ENCODE measurements at places on chromosomes 2 and 18. TPM values are rescaled to one million over a fixed set of nuclear protein-coding genes. Genes with fewer than 3 reads are reported as not detected.

Gene BMP10
- not detected for total RNA-seq

Gene SCN3A
- total RNA-seq, result 0.10 TPM

Gene RAB27B
- total RNA-seq, result not detected

Gene RAMP1
- total RNA-seq, result 0.69 TPM

Gene ALPG
- not detected for total RNA-seq

Gene IL36B
- total RNA-seq, result not detected

Gene MROH2A
- not detected for total RNA-seq

Gene SCYGR5
- total RNA-seq, result not detected

Gene GREB1L
- not detected for total RNA-seq

Gene GBX2
- total RNA-seq, result not detected

Gene B3GNT7
- not detected for total RNA-seq

Gene MRPL30
- 40.2 TPM for total RNA-seq

Gene PNO1
- total RNA-seq, result 14.6 TPM

Gene CAPN14
- 1.1 TPM for total RNA-seq

Gene AMER3
- total RNA-seq, result not detected

Gene CCDC85A
- total RNA-seq, result not detected
